ENCODE measurements at places on chromosomes 4 and X.

DNA sequence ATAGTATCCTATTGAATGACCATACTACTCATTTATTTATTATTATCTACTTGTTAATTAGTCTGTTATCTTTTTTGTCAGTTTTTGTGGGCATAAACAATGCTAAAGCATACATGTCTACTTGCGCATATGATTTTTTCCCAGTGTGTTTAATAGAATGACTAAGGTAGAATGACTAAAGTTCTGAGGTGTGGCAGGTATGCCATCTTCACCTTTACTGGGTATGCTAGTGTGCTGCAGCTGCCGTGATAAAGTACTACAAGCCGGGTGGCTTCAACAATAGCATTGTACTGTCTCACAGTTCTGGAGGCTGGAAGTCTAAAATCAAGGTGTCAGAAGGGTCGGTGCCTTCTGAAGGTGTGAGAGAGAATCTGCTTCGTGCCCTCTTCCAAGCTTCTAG lies 19.2 kb downstream of the CD38 start:
- DNase-seq, result no peak

- DNase-seq, result no peak
Measured at GRCh38 chr4:12146339-12146738, 717.6 kb upstream of the HS3ST1 start.

DNA sequence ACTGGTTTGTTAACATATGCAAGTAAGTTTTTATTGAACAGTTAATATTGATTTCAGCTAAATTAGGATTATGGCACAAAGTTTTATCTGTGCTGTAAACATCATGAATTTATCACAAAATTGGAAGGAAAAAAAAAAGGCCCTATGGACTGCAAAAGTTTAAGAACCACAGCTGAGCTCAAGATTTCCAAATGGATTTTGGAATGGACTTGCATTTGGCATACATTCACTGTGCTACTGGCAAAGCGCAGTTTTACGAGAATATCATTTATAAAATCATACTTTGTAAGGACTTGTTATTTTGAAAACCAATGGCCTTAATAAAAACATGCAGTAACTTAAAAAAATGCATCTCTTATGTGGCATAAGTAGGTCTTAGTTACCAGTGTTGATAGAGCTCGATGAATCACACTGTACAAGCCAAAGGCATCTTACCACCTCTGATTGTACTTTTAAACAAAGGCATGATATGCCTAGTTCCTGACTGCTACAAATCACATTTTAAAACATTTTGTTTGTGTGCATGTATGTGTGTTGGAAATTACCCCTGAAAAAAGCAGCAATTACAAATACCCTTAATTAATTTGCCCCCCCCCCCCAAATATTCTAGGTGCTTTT lies 58.6 kb downstream of the TAB3 start:
- DNase-seq, result no peak

DNA sequence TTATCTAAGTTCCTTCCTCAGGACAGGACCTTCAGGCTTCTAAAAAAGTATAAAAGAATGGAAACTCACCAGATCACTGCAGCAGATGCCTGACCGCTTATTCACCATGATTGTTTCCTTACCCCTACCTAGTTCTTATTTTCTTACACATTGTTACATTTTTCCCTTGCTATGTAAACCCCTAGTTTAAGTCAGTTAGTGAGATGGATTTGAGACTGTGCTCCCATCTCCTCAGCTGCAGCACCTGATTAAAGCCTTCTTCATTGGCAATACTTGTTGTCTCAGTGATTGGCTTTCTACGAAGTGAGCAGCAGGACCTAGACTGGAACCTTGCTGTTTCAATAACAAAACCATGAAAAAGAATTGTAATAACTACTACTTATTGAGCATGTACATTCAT lies 4.7 kb downstream of the SPARCL1 start:
- no peak for DNase-seq

DNA sequence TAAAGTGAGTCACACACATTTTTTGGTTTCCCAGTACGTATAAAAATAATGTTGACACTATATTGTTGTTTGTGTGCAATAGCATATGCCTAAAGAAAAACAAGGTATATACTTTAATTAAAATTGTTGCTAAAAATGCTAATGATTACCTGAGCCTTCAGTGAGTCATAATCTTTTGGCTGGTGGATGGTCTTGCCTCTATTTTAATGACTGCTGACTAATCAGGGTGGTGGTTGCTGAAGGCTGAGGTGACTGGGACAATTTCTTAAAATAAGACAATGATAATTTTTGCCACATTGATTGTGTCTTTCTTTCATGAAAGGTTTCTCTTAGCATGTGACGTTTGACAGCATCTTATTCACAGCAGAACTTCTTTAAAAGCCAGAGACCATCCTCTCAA lies 21.0 kb upstream of the ANXA10 start:
- no peak for DNase-seq

- DNase-seq, result no peak
Measured at GRCh38 chr4:125956276-125956675, 641.5 kb downstream of the FAT4 start.

- no peak for DNase-seq
Measured at GRCh38 chr4:3046162-3046561, 28.2 kb downstream of the HTT-AS start.
